ENCODE measurements at places on chromosomes 16 and 17.

DNA sequence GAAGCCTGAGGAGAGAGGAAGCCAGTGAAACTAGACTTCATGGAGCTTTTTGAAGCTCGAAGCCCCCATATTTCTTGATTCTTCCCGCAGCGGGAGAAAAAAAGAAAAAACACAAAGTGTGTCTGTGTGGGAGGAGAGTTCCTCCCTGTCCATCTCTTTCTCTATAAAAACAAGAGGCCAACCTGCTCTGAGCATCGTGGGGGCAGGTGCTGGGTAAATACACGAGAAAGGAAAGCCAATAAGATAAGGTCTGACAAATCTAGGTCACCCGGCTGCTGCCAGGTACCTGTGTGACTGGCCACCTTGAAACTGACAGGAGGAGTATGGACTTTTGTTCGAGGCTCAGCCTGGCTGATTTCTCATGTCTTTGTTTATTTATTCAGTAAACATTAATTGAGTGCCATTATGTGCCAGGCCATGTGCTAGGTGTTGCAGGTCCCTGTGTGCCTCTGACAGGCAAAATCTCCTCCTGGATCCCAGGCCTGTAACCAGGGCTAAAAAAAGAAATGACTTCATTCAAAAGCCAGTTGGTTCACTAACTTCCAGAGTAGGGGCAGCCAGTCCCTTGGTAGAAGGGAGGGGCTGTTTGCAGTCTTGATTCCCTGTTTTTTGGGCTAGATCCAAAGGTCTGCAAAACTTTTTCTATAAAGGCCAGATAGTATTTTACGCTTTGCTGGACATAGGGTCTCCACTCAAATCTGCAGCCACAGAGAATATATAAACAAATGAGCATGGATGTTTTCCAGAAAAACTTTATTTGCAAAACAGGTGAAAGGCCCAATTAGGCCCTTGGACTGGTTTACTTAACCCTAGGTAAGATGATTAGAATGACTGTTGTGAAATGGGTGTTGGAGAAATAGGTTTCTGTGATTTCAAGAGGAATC, 35.6 kb downstream of the YPEL2 start:
- H3K4me1 ChIP-seq: peaks cover 99% of the 10 kb centered on the region
- no peak for DNase-seq
- peak overlapping the region; percentile 28 for H3K4me3 ChIP-seq
- peak overlapping the region; percentile 92 for H3K27ac ChIP-seq
- H3K27me3 ChIP-seq: no peaks in the 10 kb centered on the region

DNA sequence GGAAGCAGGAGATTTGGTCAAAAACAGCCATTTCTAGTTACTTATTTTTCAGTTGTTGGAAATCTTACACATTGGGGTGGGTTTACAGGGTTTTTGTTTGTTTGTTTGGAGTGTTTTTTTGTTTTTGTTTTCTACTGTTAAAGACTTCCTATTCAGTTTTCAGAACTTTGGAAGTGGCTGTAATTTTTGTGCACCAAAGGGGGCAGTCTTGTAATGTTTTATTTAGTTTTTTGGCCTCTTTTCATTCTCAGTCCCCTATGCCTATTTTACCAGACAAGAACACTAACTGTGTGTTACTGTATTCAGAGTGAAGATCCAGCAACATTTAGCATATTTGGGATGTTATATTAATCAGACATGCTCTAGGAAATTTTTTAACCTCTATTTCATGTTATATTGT, 20.6 kb downstream of the TPPP3 start:
- no peaks in the 10 kb centered on the region for H3K27me3 ChIP-seq
- H3K36me3 ChIP-seq: no peaks in the 10 kb centered on the region
- no peak for DNase-seq
- H3K4me1 ChIP-seq: no peaks in the 10 kb centered on the region
- no peak overlapping the region for H3K27ac ChIP-seq

- DNase-seq: peak; percentile 3
- H3K36me3 ChIP-seq: no peaks in the 10 kb centered on the region
- peaks cover 38% of the 10 kb centered on the region for H3K27me3 ChIP-seq
Measured at GRCh38 chr17:79555543-79555942, 55.3 kb downstream of the RBFOX3 start.

- no peaks in the 10 kb centered on the region for H3K27me3 ChIP-seq
- no peak overlapping the region for H3K27ac ChIP-seq
- peaks cover 11% of the 10 kb centered on the region for H3K4me1 ChIP-seq
- H3K4me3 ChIP-seq: no peak overlapping the region
- DNase-seq: no peak
Measured at GRCh38 chr16:82646504-82646903, 19.7 kb downstream of the CDH13 start.

- no peak for DNase-seq
- no peak overlapping the region for H3K4me3 ChIP-seq
- H3K27ac ChIP-seq: peak overlapping the region; percentile 99
- peaks cover 50% of the 10 kb centered on the region for H3K4me1 ChIP-seq
Measured at GRCh38 chr17:68320311-68320865, 29.1 kb downstream of the ARSG start.

- H3K4me3 ChIP-seq: peak overlapping the region; percentile 95
- H3K4me1 ChIP-seq: peaks cover 22% of the 10 kb centered on the region
Measured at GRCh38 chr17:29757788-29758187, 135.1 kb upstream of the CORO6 start.

- H3K4me3 ChIP-seq: no peak overlapping the region
- H3K27me3 ChIP-seq: no peaks in the 10 kb centered on the region
- H3K27ac ChIP-seq: no peak overlapping the region
- no peak for DNase-seq
Measured at GRCh38 chr16:48451323-48451722, 66.1 kb upstream of the SIAH1 start.

DNA sequence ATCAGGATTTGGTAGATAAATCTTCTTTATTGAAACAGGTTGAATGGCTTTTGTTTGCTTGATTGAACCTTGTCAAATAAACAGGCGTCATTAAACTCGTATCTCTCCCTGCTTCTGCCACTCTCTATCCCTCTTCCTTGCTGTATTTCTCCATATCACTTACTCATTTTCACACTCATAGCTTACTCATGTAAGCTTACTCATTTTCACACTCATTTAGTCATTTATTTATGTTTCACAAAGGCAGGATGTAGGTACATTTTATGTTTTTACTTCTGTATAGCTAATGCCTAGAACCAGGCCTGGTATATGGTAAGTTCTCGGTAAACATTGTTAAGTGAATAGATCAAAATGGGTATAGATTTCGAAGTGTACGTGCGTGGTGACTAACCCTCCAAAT, 450.0 kb downstream of the PMP22 start:
- H3K36me3 ChIP-seq: no peaks in the 10 kb centered on the region
- DNase-seq: no peak
- no peak overlapping the region for H3K27ac ChIP-seq
- H3K27me3 ChIP-seq: no peaks in the 10 kb centered on the region
- no peaks in the 10 kb centered on the region for H3K4me1 ChIP-seq
- no peak overlapping the region for H3K4me3 ChIP-seq

GRCh38 chr17:70517816-70518215, 348.5 kb downstream of the KCNJ2 start:
- no peaks in the 10 kb centered on the region for H3K27me3 ChIP-seq
- H3K4me3 ChIP-seq: no peak overlapping the region
- H3K4me1 ChIP-seq: no peaks in the 10 kb centered on the region
- no peak for DNase-seq
- H3K27ac ChIP-seq: no peak overlapping the region
- H3K36me3 ChIP-seq: no peaks in the 10 kb centered on the region

- no peaks in the 10 kb centered on the region for H3K27me3 ChIP-seq
- H3K4me3 ChIP-seq: no peak overlapping the region
- H3K4me1 ChIP-seq: no peaks in the 10 kb centered on the region
- no peak overlapping the region for H3K27ac ChIP-seq
Measured at GRCh38 chr17:55171634-55172328, 93.0 kb upstream of the HLF start.

DNA sequence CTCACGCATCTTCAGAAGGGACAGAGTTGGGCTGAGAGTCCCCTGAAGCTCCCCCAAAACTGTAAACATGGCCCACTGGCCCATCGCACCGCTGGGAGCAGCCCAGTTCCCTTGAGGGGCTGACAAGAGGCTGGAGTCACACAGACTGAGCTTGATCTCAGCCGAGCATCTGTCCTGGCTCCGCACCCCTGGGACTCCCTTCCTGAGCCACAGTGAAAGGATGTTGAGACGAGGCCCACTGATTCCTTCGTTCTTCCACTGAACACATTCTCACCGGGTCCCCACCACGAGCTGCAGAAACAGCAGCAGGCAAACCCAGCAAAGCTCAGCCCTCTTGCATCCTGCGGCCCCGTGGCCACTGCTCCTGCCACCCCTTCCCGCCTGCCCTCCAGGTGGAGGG, 145.9 kb upstream of the CIBAR2 start:
- DNase-seq: no peak
- no peaks in the 10 kb centered on the region for H3K27me3 ChIP-seq
- H3K27ac ChIP-seq: no peak overlapping the region
- no peak overlapping the region for H3K4me3 ChIP-seq
- H3K36me3 ChIP-seq: no peaks in the 10 kb centered on the region
- peaks cover 10% of the 10 kb centered on the region for H3K4me1 ChIP-seq

GRCh38 chr16:88634141-88634993, 4.0 kb upstream of the IL17C start:
- peaks cover 40% of the 10 kb centered on the region for H3K36me3 ChIP-seq
- no peak for DNase-seq
- H3K27ac ChIP-seq: no peak overlapping the region
- H3K4me1 ChIP-seq: no peaks in the 10 kb centered on the region
- H3K27me3 ChIP-seq: peaks cover 12% of the 10 kb centered on the region

- peak overlapping the region; percentile 99 for H3K27ac ChIP-seq
- H3K4me3 ChIP-seq: peak overlapping the region; percentile 88
- peaks cover 51% of the 10 kb centered on the region for H3K4me1 ChIP-seq
- peak; percentile 63 for DNase-seq
Measured at GRCh38 chr17:75774991-75775668, 9.5 kb upstream of the UNK start.

- H3K27me3 ChIP-seq: no peaks in the 10 kb centered on the region
- no peaks in the 10 kb centered on the region for H3K4me1 ChIP-seq
- no peak overlapping the region for H3K27ac ChIP-seq
- no peak for DNase-seq
Measured at GRCh38 chr16:9567666-9568065, 476.2 kb downstream of the HAPSTR1 start.

DNA sequence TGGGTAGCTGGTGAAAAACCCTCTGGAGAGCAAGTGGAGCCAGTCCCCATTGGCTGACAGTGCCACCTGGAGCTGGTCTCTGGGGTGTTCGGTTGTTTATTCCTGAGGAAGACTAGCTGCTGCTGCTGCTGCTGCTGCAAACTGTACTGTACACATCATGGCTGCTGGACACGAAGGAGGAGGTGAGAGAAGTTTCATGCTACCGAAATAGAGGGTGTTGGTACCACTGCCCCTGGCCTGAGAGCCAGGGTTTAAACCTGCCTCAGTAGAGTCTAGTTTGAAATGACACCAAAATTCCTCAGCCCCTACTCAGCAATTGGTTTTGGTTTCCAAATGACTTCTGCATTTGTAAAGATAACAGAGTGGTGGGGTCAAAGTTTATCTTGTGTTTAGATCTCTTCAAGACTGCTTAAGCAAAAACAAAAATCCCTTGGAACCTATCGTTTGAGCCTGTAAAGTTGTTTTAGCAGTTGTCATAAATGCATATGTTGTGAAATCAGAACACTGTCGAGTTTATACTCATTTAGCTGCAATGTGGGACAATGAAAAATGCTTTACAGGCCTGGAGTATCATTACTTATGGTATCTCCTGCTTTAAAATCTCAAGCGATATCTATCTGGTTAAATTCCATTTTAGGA, 40.8 kb downstream of the CYB5B start:
- H3K27me3 ChIP-seq: no peaks in the 10 kb centered on the region
- no peak overlapping the region for H3K4me3 ChIP-seq
- H3K36me3 ChIP-seq: no peaks in the 10 kb centered on the region
- no peak for DNase-seq
- peaks cover 6% of the 10 kb centered on the region for H3K4me1 ChIP-seq

DNA sequence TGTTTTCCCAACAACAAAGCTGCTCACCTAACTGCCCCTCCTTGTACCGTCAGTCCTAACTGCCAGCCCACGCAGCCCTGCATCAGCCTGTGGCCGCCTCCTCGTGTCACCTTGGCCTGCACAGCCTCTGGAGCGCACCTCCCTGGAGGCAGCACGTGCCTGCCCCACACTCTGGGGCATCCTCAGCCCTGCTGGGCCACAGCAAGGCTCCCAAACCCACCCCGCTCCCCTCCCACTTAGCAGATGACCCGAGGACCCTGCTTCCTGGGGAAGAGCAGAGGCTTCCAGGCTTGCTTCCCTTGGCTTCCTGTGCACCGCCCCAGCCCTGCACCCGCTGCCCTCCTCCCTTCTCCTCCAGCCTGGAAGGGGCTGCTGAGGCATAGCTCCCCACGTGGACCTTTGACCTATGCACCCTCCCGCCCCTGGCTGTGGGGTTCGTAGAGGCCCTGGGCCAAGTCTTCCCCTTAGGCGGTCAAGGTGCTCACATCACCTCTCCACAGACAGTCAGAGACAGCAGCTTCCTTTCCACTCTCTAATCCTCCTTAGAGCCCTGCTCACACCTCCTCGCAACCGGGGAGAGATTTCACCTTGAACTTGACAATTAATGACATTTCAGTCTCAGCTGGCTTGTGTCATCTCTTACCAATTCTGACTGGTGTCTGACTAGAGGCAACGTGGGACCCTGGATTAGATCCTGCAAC, 115.0 kb downstream of the MGAT5B start:
- H3K4me1 ChIP-seq: no peaks in the 10 kb centered on the region
- H3K4me3 ChIP-seq: no peak overlapping the region
- no peaks in the 10 kb centered on the region for H3K36me3 ChIP-seq
- no peak for DNase-seq

- H3K4me1 ChIP-seq: no peaks in the 10 kb centered on the region
- no peaks in the 10 kb centered on the region for H3K27me3 ChIP-seq
- H3K4me3 ChIP-seq: no peak overlapping the region
- no peak for DNase-seq
- no peak overlapping the region for H3K27ac ChIP-seq
- H3K36me3 ChIP-seq: peaks cover 33% of the 10 kb centered on the region
Measured at GRCh38 chr16:58110571-58111301, 18.4 kb downstream of the CFAP20 start.

DNA sequence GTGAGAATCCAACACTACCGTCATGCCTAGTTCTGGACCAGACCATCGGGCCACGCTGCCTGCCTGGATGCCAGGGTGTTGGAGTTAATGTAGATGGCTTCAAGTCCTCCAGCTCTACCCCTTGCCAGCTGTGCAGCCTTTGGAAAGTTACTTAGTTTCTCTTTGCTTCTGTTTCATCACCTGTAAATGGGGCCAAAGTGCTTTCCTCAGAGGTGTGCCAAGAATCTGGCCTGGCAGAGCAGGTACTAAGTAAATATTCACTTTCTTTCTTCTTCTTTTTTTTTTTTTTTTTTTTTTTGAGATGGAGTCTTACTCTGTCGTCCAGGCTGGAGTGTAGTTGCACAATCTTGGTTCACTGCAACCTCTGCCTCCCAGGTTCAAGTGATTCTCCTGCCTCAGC, 159.5 kb upstream of the RPL38 start:
- DNase-seq: no peak
- peaks cover 6% of the 10 kb centered on the region for H3K27me3 ChIP-seq
- H3K4me1 ChIP-seq: no peaks in the 10 kb centered on the region
- H3K36me3 ChIP-seq: no peaks in the 10 kb centered on the region
- no peak overlapping the region for H3K27ac ChIP-seq
- no peak overlapping the region for H3K4me3 ChIP-seq

- no peaks in the 10 kb centered on the region for H3K36me3 ChIP-seq
- DNase-seq: no peak
- no peak overlapping the region for H3K27ac ChIP-seq
- H3K4me1 ChIP-seq: no peaks in the 10 kb centered on the region
- no peaks in the 10 kb centered on the region for H3K27me3 ChIP-seq
Measured at GRCh38 chr16:24440306-24440705, 99.1 kb upstream of the RBBP6 start.

GRCh38 chr17:6555331-6556120, 829 bp downstream of the PITPNM3 start:
- H3K4me3 ChIP-seq: peak overlapping the region; percentile 66
- no peaks in the 10 kb centered on the region for H3K4me1 ChIP-seq
- no peak overlapping the region for H3K27ac ChIP-seq
- no peak for DNase-seq
- no peaks in the 10 kb centered on the region for H3K27me3 ChIP-seq
